Fibroblast of skin of scalp (primary cell): ENCODE measurements at places on chromosomes 11 and 22.

- DNase-seq, result no peak
Measured at GRCh38 chr11:72723508-72723907, 28.7 kb downstream of the ARAP1 start.

GRCh38 chr11:69333149-69333710 lies 39.3 kb downstream of the MYEOV start:
- DNase-seq, result no peak

DNA sequence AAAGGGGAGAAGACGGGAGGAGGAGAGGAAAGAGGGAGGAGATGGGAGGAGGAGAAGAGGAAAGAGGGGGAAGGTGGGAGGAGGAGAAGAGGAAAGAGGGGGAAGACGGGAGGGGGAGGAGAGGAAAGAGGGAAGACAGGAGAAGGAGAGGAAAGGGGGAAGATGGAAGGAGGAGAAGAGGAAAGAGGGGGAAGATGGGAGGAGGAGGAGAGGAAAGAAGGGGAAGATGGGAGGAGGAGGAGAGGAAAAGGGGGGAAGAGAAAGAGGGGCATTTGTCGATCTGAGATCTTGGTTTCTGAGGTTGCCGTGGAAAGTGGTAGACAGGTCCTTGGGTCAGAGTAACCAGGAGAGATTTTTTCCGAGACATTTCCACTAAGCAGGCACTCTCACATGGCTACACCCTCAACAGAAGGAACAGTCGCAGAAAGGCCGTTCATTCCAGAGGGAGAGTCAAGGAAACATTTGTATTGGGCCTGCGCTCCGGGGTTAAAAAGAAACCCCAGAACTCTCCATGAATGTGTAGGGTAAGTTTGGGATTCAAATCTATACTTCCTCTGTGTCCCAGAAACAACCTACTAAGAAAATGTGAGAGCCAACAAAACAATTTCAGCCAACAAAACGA lies 39.8 kb upstream of the CARS1 start:
- DNase-seq, result no peak

DNA sequence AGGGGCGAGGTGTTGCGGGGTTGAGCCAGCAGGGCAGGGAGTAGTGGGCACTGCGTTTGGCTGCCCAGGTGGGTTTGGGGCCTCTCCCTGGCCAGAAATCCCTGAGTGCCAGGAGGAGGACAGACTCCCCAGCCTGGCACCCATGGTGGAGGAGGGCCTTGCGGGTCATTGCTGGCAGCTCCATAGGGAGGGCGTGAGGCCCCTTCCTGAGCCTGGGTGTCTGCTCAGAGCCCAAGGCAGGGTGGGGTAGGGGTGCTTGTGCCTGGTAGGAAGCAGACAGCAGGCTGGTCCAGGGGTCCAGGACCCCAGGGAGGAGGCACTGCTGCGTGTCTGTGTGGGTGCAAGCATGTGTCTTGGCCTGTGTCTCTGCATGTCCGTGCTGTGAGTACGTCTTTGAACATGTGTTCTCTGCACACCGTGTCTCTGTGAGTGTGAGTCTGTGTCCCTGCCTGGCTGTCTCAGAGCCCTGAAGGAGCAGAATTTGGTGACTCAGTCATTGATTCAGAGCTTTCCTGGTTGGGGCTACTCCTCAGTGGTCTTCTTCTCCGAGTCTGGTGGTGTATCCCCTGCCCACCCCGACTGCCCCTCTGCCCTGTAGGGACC lies 3.9 kb downstream of the TSPAN4 start:
- DNase-seq, result peak; percentile 31

GRCh38 chr11:43517518-43517917 lies 158.8 kb downstream of the TTC17 start:
- DNase-seq, result no peak
